ENCODE measurements at places on chromosomes 3 and 15.

- no peak for DNase-seq
Measured at GRCh38 chr3:140143367-140144069, 208.5 kb downstream of the CLSTN2 start.

- DNase-seq: no peak
Measured at GRCh38 chr3:43883729-43884396, 193.1 kb downstream of the ABHD5 start.

- no peak for DNase-seq
Measured at GRCh38 chr3:156406393-156406792, 148.5 kb downstream of the SSR3 start.

DNA sequence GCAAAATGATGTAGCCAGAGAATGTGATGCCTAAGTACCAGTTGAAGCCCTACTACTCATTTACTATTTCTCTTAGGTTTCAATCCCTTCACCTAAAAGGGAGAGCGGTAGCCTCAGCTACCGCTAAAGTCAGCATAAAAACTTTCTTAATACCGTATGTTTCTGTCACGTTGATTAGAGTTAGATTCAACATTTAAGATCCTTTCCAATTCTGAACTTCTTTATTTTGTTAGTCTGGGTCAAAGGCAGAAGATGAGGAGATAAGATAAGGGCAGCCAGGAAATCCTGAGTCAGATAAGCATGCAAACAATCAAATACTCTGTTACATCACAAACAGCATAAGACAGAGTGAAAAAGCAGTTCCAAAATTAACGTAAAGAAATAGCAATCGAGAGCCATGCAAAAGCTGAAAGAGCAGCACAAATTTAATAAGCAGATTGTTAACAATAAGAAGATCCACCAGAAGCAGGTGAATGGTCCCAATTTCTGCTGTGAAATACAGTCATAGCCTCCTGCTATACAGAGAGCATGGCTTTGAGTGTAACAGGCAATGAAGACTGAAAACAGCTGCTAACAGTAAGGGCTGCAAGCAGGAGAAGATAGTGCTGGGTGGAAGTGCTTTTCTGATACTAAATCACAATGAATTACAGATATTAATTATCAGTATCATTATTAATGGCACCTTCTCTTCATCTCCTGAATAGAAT lies 3.0 kb downstream of the TMEM207 start:
- DNase-seq: no peak

DNA sequence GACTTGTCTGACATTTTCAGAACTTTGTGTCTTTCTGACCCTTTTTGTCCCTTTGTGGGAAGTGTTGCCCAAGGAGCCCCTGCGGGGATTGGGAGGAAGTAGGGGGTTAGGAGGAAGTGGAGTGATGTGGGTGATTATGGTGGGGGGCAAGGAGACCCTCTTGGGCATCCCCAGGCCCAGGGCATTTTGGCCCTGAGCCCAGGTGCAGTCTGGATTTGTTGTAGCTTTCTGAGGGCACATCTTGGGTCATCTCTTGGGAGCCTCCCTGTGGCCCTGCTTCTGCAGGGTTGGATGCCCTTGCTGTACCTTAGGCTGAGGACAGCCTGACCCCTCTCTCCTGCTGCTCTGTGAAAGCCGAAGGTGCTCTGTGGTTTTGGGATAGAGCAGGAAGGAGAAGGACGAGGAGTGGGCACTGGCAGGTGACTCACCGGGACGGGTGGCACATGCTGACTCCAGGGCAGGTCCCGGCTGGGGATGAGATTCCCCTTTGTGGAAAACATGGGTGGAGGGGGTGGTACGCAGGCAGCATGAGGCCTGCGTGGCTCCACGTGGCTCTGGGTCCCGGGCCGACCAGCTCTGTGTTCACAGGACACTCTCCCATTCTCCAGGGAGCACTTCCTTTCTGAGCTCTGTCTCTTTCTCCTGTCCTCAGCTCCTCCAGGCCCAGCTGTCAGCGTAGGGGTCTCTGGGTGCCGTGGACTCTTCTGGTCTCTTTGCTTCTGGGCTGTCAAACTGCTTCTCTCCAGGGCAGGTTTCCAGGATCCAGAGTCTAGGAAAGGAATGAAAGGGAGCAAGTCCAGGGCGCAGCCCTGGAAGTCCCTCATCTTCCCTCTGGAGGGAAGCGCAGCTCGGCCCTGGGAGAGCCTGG lies 11.8 kb downstream of the CD276 start:
- DNase-seq: no peak

DNA sequence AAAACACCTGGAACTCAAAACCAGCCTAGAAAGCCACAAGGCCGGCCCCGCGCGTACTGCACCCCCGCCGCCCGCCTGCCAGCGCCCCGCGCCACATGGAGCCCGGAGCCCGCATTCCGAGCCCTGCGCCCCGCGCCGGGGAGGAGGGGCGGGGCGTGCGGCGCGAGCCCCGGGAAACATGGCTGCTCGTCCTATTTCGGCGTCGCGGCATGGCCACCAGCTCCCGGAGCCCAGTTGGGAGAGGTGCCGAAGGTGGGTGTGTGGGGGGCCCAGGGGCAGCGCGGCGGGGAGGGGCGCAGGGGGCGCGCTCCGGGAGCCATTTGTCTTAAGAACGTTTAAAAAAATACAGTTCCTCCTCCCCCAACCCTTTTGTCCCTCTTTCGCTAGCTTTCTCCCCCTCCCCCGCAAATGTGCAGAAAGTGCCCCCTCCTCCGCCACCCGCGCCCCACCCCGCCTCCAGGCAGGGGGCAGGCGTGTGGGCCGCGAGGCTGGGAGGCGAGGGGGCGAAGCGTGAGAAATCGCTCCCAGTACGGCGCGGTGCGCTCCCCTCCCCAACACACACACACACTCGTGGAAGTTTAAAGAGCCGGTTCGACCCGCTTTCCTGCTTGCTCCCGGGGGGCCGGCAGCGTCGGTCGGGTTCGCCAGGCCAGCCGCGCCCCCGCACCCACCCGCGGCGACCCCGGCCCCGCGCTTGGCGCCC lies 2.5 kb downstream of the ANP32A start:
- peak; percentile 48 for DNase-seq

Measured in activated CD4-positive, alpha-beta T cell treated with anti-CD3 and anti-CD28 coated beads for 24 hours (primary cell).